ENCODE measurements at places on chromosomes 12 and 14.

- DNase-seq: no peak
These were observed 116.3 kb downstream of the GLT1D1 start for GRCh38 chr12:128969480-128970055.

- DNase-seq: no peak
These were observed 23.0 kb downstream of the CCDC63 start for GRCh38 chr12:110869803-110870202.

GRCh38 chr14:32572867-32573150, 243.7 kb downstream of the AKAP6 start:
- no peak for DNase-seq

GRCh38 chr14:103070971-103071542, 13.0 kb upstream of the LBHD2 start:
- DNase-seq: no peak

DNA sequence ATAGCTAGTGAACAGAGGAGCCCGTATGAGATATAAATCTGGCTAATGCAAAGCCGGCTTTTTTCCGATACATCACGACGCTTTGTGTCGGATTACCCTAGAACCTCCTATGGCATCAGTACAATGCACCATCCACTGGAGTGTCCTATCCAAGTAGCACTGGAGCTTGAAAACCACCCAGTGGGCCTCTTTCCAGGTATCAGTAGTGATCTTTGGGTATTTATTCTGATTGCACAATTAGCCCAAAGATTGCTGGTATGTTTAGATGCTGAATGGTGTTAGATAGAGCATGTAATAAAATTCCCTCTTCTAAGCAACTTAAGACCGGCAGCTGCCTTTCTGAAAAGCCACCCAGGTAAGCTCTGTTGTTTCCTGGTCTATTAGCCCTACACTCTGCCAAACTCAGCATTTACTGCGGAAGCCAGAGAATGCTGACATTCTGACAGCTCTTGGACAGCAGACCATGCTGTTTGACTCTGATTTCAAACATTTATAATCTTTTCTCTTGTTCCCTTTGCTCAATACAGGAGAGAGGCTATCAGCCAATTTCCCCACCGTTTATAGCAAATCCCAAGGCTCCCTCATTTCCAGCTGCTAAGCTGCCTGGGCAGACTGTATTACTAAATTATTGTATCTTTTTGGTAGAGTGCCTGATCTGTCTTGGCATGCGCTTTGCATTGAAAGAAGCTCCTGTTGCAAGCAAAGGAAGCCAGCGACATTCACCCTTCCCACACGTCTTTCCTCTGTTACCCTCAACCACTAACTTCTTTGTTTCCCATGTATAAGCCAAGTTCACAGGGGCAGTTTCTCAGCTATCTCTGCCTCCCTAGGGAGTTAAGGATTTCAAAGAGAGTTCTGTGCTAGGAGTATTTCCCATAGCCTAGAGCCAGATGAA, 388.3 kb upstream of the GARIN6 start:
- no peak for DNase-seq

GRCh38 chr12:75366629-75367028, 24.3 kb upstream of the GLIPR1L2 start:
- DNase-seq: no peak

DNA sequence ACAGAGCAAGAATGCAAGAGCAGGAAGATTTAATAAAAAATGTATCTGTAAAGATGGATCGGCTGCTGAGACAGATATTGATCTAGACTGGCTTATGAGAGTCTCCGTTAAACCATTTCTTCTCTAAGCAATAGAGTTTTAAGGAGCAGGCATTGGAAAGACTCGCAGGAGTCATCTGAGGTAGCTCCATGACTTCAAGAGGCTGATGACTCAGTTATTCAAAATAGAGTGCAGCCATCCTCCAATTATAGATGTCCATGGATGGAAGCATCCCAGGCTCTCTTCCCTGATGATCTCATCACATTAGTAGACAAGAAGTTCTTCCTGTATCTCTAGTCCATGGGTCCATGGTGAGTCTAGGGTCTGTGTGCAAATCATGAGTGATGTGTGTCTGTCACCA, 638.3 kb upstream of the TMEM132C start:
- DNase-seq: no peak

- DNase-seq: no peak
These were observed 69.3 kb downstream of the ANKS1B start for GRCh38 chr12:99915251-99916082.

- DNase-seq: no peak
These were observed 100.6 kb downstream of the LGMN start for GRCh38 chr14:92647797-92648279.

GRCh38 chr14:57870686-57871457, 5.0 kb upstream of the SLC35F4 start:
- DNase-seq: no peak

DNA sequence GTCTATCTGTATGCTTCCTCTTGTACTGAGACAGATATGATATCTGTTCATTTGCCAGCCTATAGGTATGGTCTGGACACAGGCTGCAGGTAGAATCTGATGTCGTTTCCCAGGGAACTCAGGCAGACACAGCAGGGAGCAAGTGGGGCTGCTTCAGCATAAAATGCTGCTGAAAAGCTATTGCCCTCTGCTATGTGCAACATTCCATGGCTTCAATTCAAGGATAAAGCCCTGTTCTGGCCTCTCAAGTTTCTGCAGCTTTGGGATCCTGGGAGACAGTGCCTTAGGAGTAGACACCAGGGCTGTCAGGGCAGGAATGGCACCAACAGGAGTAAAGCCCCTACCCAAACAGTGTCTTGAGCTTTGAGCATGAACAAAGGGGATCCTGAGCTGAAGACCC, 173.5 kb downstream of the SLC41A2 start:
- DNase-seq: no peak

GRCh38 chr12:94041850-94042249, 106.5 kb upstream of the PLXNC1 start:
- DNase-seq: no peak

DNA sequence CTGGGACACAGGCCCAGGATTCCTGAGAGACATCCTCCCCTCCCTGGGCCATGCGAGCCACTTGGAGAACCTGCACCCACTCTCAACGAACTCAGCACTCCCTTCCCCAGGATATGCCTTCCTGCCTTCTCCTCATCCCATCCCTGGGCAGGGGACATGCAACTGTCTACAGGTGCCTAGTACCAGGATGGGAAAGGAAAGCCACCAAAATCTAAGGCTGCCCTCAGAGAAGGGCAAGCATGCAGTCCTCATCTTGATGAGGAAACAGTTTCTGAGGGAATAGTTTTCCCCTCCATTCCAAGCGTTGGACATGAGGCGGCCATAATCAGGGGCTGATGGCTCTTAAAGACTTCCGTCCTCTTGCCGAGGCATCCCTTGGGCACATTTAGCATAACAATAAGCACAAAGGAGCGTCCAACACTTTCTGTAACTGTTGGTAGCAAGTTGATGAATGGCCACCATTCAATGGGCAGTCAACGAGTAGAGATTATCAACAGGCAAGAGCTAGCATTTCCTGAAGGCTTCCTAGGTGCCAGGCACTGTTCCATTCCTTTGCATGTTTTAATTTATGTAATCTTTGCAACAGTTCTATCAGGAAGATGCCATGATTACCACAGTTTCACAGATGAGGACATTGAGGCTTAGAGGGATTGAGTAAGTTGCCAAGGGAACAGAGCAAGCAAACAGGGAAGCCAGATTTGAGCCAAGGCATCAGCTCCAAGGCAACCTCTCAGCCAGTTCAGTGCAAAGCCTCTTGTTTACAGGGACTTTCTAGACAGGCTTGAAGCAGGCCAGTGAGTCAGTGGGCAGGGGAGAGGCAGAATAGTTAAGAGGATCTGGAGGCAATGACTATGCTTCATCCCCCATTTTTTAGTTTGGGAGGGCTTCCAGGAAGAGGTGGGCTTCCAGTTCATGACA, 105.1 kb downstream of the SINHCAF start:
- DNase-seq: no peak

DNA sequence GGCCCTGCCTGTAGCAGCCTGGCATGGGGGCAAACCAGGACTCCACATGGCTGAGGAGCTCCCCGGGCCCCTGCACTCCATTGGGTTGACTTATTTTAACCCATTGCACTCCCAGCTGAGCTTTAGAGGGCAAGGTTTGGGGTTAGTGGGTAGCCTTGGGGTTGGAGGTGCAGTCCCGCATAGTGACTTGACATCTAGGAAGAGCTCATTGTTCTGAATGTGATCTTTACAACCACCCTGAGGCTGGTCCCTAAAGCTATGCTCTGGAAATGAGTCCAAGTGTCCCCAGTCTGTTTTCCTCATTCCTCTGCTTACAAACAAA, 36.4 kb downstream of the NFKBIA start:
- no peak for DNase-seq

DNA sequence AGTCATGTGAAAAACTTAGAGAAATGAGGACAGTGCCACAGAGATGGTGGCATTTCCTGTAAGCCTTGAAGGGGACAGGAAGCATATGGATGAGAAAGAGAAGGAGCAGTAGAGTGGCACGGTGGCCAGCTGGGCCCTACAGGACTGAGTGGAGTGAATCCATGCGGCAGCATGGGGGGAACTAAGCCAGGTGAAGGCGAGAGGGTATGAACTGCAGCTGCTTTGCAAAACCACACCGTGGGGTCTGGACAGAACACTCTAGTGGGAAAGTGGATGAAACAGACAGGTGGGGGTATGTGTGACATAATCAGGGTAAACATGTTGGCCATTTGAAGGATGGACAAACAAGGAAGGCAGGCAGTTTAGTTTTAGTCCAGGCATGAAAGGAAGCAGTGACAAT, 10.4 kb upstream of the SYCP3 start:
- DNase-seq: no peak

- DNase-seq: no peak
These were observed 1.4 kb downstream of the DENND5B start for GRCh38 chr12:31589598-31589903.

- DNase-seq: no peak
These were observed 17.6 kb upstream of the FAM181A start for GRCh38 chr14:93909429-93910128.

GRCh38 chr14:103542605-103543088, 13.7 kb downstream of the TRMT61A start:
- DNase-seq: no peak

DNA sequence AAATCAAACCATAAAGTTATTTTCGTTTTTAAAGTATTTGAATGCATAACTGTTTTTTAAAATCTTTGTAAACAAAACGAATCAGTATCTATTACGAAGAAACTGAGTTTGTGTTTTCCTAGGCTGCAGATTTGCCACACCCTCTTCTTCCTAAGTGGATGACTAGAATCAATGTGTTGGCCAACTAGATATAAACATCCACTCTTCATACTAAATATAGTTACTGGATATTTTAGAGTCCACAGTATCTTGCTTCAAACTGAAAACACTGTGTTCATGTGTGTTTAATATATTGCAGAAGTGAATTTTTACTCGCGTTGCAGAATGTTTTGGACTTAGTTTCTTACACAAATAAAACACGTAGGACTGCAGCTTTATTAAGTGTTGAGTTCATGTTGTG, 63.2 kb downstream of the KLHL28 start:
- DNase-seq: no peak

DNA sequence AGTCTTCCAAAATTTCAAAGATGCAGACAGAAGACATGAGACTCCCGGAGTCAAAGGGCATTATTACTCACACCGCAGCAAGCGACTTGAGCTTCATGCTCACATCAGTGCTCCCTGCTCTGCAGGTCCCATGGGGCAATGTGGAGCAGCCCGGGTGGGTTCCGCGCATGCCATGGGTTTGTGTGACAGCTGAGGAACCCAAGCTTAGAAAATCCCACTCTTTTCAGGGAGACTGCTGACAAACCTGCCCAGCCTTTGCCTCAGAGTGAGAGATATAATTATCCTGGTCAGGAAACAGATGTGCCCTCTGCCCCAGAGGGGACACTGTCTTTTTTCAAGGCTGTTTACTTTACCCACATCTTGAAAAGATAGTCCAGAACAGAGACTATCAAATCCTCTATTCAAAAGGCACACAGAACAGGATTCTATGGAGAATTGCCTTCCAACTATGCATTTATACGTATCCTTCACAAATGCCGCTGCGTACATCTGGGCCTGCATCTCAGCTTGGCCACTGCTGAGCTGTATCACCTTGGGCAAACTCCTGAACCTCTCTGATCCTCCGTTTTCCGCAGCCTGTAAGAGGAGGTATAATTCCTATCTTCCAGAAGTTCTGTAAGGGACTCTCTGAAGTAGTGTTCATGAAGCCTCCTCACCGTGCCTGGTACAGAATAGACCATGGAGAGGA, 16.0 kb downstream of the C14orf132 start:
- no peak for DNase-seq

DNA sequence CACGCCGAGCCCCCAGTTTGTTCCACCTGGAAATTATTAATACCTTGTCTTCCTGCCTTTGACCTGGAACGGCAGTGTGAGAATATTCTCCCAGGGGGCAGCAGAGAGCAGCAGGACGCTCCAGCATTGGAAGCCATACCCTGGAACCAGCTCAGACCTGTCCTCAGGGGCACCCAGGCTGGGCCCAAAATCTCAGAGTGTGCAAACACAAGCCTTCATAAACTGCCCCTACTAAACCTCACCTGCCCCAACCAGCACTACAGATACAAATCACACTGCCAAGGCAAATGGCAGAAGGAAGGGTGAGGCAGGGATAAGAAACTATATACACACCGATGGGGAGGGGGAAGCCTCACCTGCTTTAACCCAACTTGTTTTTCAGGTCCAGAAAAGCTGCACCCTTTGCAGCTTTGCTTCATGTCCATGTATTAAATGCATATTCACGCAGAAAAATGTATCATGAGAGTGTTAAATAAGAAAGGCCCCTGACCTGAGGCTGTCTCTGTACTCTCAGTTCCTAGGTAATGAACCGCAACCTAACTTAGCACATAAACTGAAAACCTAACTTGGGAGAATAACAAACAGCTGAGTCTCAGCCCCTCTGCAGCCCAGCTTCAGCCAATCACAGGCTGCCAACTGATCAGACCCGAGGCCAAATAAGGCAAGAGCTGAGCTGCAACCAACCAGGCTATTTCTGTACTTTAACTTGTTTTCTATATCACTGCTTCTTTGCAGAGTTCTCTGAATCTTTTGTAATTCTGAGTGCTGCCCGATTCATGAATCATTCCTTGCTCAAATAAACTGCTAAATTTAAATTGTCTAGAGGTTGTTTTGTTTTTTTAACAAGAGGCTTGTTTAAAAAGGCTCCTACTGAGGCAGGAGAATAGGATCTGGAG, 130.1 kb downstream of the SPTSSA start:
- no peak for DNase-seq

DNA sequence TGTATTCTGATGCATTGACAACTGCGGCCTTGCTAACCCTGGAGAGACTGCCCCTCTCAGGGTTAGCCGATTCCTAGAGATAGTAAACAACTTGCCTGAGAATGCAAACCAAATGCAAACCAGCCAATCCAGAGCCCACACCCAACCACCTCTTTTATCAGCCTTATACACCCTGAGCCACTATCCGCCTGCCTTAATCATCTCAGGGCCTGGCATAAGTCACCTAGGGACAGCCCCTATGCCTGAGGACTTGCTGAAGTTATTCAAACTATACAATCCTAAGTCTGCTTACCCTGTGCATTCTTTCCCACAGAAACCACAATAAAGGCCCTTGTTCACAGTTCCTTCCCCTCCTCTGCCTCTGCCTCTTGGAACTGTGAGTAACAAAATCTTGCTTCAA, 177.2 kb downstream of the KCNA5 start:
- DNase-seq: no peak
